Natural killer cell (primary cell): ENCODE measurements at places on chromosomes 16 and 17.
A peak's percentile ranks its signal among the peaks of the same experiment; 100 is the strongest.

DNA sequence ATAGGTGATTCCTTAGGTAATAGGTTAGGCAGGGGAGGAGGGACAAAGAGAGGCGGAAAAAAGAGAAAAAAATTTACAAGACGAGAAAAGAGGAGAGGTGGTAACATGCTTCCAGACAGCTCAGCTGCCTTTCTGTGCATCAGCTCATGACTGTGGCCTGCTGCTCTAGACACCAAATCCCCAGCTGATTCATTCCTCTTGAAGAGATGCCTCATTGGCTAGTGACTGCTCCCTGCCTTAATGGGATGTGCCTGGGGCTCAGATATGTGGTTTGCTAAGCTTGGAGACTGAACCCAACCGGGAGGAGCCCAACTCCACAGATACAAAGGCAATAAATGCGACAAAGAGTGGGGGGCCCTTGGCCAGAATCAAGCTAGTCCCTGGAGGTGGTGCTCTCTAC, 105.9 kb upstream of the FAM20A start:
- DNase-seq = no peak

- DNase-seq = no peak
These were observed 51.0 kb upstream of the FASN start for GRCh38 chr17:82148997-82149396.

DNA sequence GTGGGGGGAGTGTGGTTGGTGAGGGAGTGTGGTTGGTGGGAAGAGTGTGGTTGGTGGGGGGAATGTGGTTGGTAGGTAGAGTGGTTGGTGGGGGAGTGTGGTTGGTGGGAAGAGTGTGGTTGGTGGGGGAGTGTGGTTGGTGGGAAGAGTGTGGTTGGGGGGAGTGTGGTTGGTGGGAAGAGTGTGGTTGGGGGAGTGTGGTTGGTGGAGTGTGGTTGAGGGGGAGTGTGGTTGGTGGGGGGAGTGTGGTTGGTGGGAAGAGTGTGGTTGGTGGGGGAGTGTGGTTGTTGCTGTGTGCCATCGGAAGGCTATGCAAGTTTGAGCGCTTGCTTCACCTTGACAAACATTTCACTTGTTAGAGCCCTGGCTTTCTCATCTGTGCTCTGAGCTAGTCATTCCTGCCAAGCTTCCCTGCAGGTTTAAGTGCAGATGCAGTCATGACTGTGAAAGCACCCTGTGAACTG, 20.1 kb downstream of the MINK1 start:
- peak; percentile 20 for DNase-seq

DNA sequence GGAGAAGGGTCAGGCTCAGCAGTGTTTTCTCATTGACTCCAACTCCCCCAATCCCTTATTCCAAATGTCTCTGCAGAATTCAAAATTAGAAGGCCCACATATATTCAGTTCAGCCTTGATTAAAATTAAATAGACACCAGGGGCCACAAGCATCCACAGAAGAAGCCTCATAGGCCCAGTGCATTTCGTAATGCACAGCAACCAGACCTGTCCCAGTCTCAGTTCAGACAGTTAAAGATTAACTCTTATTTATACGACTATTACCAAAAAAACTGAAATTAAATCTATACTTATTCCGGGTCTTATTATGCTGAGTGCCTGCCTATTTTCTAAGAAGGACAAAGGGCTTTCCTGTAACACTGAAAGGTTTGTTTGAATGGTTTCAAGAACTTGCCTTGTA, 41.8 kb upstream of the GSG1L start:
- DNase-seq = no peak

DNA sequence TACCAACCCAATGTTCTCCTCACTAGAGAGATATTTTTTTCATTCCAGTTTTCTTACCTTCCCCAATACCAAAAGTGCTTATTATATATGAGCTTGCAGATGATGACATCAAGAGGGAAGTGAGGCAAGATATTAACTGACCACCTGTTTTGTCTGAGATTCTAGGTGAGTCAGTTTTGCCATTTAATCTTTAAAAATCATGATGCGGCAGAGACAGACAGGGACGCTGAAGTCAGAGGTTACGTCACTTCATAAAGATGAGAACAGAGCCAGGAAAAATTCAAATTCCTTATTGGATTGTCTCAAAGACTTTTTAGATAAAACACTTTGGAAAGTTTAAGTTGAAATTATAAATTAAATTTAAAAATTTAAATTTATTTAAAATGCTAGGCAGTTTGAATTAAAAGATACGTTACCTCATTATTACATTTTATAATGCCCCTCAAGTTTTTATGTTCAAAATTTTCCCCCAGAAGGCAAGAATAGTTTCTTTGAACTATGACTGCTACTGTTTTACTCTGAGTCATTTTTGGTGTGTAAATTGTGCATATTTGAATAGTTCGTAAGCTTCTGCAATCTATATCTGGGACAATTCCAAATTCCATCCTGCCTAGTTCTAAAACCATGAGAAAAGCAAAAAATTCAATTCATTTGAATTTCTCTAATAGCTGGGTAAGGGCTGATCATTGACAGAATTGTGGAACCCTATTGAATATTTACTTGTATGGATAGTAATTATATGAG, 839.6 kb upstream of the GOT2 start:
- no peak for DNase-seq

DNA sequence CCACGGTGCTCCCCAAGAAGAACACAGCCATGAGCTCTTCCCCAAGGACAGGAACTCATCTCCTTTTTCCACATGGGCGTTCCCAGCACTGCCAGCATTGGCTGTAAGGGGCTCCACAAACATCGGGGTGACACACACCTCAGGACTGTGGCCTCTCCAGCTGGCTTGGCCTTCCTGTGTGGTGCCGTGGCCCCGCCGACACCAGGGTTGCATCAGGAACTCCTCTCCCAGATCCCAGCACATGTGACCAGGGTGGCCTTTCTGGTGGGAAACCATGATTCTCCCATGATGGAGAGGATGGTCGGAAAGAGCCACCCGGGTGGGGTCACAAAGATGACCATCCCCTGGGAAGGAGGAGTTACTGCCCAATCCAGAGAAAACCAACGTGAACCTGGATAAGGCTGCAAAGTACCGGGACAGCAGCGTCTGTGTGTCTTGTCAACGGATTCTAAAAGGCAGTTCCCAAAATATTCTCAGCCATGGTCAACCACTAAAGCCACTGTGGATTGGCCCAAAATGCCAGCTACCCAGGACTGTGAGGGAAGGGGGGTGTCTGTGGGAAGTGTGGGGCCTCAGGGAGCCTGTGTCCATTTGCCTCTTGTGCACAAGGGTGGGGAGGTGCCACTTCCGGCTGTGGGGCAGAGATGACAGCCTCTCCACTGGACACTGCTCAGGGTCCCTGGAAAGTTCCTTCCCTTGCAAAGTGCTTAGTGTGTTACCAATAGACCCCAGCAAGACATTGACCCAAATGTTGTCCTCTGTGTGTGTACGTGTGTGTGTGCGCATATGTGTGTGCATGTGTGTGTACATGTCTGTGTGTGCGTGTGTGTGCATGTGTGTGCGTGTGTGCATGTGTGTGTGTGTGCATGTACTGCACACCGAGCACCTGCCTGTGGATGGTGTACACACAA, 78.0 kb upstream of the CBX4 start:
- DNase-seq = no peak

DNA sequence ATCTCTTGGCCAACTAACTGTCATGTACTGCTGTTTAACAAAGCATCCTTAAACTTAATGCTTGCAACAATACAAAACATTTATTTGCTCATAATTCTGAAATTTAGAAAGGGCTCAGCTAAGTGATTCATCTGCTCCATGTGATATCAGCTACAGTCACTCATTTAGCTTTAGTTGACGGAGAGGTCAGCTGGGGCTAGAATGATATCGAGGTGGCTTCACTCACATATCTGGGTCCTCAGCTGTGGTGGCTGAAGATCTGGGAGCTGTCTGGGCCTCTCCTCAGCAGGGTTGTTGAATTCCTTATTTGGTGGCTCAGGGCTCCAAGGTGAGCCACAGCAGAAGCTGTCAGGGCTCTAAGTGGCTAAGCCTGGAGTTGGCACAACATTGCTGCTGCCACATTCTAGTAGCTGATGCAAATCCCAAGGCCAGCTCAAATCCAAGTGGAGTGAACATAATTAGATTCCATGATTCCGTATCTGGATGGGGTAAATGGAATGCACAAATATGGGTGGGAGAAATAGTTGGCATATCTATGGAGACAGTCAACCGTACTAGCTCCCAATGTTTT, 62.8 kb downstream of the HS3ST3A1 start:
- DNase-seq = no peak

GRCh38 chr16:55911616-55912015, 36.4 kb upstream of the CES5A start:
- no peak for DNase-seq

GRCh38 chr17:75468291-75468754, 11.9 kb downstream of the TMEM94 start:
- DNase-seq = no peak

DNA sequence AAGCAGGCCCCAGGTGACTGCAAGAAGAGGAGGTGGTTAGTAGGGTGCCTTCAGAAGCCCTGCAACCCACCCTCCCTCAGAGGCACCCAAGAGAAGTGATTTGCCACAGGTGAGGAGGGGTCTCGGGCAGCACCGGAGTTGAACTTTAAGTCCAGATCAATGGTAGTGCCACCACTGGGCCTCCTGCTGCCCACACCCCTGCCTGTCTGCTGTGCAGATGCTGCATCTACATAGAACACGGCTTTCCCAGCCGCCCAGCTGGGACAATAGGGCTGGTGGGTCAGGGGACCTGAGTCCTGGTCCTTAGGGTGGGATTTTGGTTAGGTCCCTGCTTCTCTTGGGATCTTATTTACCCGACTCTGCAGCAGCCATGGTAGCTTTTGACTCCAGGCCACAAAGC, 17.6 kb upstream of the FAM83G start:
- no peak for DNase-seq

GRCh38 chr17:74859459-74860228, at the start of gene GRIN2C:
Gene GRIN2C (minus strand): TSS chr17:74859885. CDS start chr17:74855092, 4,793 bp downstream.
- DNase-seq = no peak

GRCh38 chr16:83102336-83102735, 475.6 kb downstream of the CDH13 start:
- no peak for DNase-seq

DNA sequence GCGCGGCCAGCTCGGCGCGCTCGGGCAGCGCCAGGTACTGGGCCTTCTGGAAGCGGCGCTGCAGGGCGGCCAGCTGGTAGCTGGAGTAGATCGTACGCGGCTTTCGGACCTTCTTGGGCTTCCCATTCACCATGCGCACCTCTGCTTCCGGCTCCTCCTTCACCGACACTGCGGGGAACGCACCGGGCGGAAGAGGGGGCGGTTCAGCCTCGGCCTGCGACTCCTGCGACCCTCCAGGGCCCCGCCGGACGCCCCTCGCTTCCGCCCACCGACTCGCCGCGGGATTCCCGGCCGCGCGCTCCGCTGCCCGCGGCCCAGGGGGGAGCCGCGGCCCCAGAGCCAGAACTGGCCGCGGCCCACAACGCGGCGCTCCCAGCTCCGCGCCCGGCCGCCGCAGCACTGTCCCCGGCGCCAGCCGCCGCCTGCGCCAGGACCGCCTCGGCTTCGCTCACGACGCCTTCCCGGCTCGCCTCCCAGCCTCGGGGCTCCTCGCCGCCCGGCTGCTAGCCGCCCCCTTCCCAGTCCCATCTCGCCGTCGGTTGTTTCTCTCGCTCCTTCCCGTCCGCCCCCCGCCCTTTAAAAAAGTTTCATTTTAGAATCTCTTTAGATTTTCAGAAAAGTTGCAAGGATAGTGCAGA, 1.5 kb downstream of the DLX3 start:
- DNase-seq = no peak

DNA sequence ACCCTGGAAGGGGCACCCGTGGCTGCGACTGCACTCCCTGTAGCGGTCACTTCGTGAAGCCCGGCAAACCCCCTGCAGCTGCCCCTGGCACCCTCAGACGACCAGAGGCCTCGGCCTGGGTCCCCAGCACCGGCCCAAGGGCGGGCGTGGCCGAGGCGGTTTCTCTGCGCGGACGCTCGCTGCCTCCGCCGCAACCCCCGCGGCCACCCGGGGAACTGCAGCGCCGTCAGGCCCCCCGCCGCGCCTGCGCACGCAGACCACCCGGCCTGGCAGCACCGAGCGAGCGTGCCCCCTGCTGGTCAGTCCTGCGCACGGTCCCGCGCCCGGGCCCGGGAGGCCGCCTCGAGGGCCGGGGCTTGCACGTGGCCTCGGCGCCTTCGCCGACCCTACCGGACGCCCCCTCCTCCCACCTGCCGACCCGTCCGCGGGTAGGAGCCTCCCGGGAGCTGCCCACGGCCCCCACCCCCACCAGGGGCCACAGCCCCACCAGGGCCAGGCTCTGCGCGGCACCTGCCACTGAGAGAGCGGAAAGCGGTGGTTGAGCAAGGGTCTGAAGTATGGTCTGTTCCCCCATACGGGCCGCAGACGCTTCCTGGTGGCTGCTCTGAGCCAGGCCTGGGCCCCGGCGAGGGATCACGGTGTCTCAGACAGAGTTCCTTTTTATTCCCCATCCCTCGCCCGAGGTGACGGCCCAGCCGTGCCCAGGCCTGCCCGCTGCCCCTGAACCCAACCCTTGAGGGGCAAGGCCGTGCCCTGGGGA, 11.5 kb upstream of the HS3ST6 start:
- DNase-seq = peak; percentile 96

DNA sequence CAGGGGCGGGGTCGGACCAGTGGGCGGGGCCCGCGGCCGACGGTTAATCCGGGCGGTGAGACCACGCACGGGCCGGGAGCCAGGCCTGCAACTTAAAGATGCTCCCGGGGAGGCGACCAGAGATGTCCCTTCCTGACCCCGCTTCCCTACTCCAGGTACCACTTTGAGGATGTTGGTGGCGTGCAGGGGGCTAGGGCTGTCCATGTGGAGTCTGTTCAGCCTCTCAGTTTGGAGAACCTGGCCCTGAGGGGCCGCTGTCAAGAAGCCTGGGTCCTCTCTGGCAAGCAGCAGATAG, 580 bp downstream of the RANGRF start:
- DNase-seq = no peak

GRCh38 chr17:46769531-46770438, 48.7 kb downstream of the WNT3 start:
- peak; percentile 13 for DNase-seq

- no peak for DNase-seq
These were observed 253.3 kb downstream of the SLC39A11 start for GRCh38 chr17:72839131-72839725.

GRCh38 chr17:8382052-8382879, 727 bp downstream of the RPL26 start:
- peak; percentile 41 for DNase-seq

DNA sequence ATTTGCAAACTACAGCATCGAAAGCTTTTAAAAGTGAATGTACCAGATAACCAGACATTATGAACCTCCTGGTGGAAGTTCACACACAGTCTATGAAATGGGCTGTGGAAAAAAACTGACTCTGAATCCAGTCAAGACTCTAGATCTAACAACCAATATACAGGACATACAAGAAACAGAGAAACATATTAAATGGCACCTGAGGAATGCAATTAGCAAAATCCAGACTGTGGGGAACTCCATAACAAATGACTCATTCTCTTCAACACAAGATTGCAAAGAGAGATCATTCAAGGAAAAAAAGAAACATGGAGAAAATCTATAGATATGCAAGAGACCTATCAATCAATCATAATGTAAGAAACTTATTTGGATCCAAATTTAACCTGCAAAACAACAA, 119.0 kb downstream of the MYO1D start:
- no peak for DNase-seq

DNA sequence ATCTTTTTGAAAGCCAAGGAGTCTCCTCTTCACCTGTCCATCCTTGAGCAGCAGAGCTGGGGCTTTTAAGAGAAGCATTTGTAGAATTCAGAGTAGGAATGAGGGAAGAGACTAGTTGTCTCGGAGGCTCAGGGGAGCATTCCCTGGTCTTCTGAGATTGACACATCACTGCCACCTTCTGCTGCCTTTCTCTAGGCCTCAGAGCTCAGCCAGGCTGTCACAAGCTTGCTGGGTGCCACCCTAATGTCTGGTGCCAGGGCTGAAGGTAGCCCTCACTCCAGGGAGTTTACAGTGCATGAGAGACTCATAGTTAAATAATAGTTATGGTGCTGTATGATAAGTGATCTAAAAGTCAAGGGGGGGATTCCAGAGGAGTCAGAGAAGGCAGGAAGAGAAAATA, 39.7 kb downstream of the B9D1 start:
- no peak for DNase-seq
